ENCODE measurements at places on chromosomes 5 and 9. TPM values are rescaled to one million over a fixed set of nuclear protein-coding genes. Genes with fewer than 3 reads are reported as not detected.

Gene CCL28
- total RNA-seq, result 20.9 TPM

Gene SPINK4
- 0.91 TPM for total RNA-seq

Gene TIMD4
- not detected for total RNA-seq

Gene PTPRD
- total RNA-seq, result 17.2 TPM

Gene OR13C5
- total RNA-seq, result 0.13 TPM

Gene C5orf63
- 2.4 TPM for total RNA-seq

Gene RETREG1
- 2.4 TPM for total RNA-seq

Data from smooth muscle cell of the pulmonary artery (primary cell).